Foreskin keratinocyte (primary cell): ENCODE measurements at places on chromosomes 11 and 22.

- DNase-seq: peak; percentile 23
Measured at GRCh38 chr11:128417607-128418324, 169.6 kb downstream of the ETS1 start.

DNA sequence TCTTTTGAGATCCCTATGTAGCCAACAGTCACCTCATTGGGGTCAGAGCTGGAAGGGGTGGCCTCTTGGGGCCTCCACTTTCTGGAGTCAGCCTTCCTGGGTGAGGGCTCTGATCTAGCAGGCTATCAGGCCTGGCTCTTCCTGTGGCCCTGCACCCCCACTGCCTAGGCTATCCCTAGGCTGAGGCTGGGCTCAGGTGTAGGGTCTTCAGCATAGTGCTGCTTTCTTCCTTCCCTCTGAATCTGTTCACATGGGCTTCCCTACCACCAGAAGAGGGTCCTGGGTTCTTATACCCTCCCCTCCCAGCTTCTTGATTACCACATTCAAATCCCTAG lies 456 bp upstream of the SPI1 start:
- DNase-seq: no peak

DNA sequence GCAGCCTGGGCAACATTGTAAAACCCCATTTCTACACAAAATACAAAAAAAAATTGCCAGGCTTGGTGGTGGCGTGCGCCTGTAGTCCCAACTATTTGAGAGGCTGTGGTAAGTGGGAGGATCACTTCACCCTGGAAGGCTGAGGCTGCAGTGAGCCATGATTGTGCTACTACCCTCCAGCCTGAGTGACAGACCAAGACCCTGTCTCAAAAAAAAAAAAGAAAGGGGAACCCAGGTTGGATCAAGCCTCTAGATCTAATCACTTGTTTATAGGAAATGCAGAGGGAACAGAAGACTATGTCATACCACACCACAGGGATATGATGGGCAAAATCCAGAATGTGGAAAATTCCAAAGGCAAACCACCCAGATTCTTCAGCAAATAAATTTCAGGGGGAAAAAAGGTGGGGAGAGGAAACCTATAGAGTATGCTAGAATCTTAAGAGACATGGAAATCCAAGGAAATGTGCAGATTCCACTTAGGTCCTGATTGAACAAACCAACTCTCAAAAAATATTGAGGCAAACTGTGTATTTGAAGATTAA lies 16.5 kb upstream of the MALAT1 start:
- no peak for DNase-seq

GRCh38 chr11:112793416-112793815 lies 167.8 kb upstream of the NCAM1 start:
- peak; percentile 21 for DNase-seq

- DNase-seq: peak; percentile 94
Measured at GRCh38 chr11:65492637-65493366, 6.0 kb upstream of the MALAT1 start.

DNA sequence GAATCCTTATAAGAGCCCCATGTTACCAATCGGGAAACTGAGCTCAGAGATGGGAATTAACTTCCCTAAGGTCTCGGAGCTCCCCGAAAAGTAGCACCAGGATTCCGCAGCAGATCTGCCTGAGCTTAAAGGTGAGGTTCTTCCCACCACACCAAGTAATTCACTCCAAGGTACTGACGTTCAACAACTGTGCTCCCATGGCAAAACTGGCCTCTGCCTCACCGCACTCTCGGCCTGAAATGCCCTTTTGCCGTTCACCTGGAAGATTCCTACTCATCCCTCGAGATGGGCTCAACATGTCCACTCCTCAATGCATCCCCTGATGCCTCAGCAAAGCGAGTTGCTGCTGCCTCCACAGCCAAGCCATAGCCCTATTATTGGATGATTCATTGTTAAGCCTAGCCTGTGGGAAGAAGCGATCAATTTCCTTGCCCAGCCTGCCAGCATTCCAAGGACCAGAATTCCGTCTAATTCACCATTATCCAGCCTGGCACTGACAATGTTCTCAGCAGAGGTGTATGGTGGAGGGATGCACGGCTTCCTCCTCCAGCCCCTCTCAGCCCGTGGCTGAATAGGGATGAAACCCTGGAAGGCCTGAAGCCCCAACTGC lies 4.2 kb downstream of the PLAAT3 start:
- DNase-seq: no peak

DNA sequence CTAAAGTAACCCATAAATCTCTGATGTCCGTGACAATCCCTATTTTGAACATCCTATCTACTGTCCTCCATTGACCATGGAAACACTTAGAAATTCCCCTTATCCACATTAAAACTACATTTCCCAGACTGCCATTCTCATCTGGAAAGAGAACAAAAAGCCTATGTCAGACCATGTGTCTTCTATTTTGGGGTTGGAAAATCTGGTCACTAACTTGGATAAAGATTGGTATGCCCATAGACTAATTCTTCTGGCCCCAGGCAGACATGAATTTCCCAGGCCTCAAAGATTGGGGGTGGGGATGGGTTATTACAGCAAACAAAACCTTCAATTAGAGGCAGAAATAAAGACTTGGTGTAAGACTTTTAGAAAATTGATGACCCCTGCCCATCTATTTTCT lies 30.9 kb upstream of the CREB3L1 start:
- DNase-seq: no peak

GRCh38 chr11:127531167-127531566 lies 530.6 kb upstream of the KIRREL3 start:
- no peak for DNase-seq

GRCh38 chr11:12835286-12835685 lies 161.1 kb downstream of the TEAD1 start:
- no peak for DNase-seq

- no peak for DNase-seq
Measured at GRCh38 chr11:31267720-31268119, 101.8 kb downstream of the DCDC1 start.

GRCh38 chr11:104279587-104279986 lies 115.6 kb upstream of the PDGFD start:
- DNase-seq: no peak

DNA sequence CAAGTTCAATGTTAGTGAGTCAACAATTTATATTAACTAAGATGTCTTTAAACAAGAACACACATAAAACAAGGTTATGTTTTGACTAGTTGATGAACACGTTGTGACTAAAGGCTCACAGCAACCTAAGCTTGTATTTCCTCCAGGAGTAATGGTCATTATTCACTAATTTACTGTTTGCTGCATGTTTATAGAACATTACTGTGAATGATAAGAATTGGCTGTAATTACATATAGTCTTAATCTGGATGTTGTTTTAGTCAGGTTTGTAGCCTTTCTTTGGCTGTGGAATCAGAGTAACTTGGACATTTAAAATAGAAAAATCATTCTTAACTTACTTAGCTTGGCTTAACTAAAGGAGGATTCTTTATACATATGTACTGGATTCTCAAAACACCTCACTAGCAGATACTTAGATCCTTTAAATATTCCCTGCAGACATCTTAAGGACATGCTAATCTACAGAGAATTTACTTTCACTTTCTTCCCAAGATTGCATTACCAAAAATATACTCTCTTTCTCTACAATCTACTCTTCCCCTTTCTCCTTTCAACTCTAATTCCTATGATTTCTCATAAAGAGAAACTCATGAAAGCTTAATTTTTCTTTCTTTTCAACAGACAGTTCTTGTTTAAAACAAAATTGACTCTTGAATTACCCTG lies 319.7 kb upstream of the CTSC start:
- DNase-seq: peak; percentile 25

- DNase-seq: no peak
Measured at GRCh38 chr22:40603088-40603605, 33.4 kb downstream of the MRTFA start.

GRCh38 chr11:112096194-112096593 lies 9.5 kb downstream of the SDHD start:
- DNase-seq: no peak

- no peak for DNase-seq
Measured at GRCh38 chr11:120704256-120704750, 192.8 kb downstream of the GRIK4 start.

DNA sequence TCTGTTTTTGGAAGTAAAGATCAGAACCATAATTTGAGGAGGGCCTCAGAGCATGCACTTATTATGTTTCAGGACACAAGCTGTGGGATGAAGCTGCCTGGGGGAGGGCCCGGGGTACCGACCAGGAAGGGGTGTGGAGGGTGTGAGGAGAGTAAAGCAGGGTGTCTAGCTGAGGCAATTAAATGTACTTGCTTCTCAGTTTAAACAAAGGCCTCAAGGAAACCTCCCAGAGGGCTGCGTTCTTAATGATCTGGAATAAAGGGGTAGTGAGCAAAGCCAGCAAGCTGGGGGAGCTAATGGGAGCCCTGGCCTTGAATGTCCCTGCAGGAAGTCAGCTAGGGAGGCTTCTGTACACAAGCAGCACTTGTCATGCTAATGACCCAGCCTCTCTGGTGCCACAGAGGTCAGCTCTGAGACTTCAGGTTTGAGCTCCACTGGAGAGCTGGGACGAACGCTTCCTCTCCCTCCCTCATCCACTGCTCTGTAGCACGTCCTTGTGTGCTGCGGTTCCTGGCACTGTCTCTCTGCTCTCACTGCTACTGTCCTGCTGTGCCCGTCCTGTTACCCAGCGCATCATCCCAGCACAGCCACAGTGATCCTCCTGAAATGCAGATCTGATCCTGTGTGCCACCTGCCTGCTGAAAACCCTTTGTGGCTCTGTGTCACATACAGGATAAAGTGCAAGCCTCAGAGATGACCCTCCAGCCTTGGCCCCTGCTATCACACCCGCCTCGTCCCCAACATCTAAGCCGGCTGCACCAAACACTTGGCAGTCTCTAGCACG lies 159.7 kb downstream of the DBX1 start:
- no peak for DNase-seq

- DNase-seq: no peak
Measured at GRCh38 chr11:11537372-11537771, 84.4 kb downstream of the GALNT18 start.

GRCh38 chr11:112166562-112166961 lies 610 bp upstream of the TEX12 start:
- DNase-seq: peak; percentile 77

GRCh38 chr11:19988598-19988997 lies 171.7 kb downstream of the DBX1 start:
- DNase-seq: peak; percentile 47

- DNase-seq: no peak
Measured at GRCh38 chr11:133521502-133521901, 10.8 kb downstream of the OPCML start.

- DNase-seq: no peak
Measured at GRCh38 chr11:19938169-19938856, 222.0 kb downstream of the DBX1 start.

DNA sequence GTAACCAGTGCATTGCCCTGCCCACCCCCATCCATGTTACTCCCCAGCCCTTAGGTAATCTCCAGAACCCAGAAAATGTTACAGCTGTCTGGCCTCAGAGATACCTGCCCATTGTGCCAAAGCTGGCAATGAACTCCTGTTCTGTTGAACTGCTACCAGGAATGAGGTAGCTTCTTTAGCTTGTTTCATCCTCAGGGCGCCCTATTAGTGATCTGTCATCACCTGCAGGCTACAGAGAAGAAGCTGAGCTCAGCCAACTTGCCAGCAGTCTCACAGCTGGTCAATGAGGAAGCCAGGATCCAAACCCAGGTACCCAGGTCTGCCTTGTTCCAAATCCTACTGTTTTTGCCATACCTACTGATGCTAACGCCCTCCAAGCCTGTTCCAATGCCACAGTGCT lies 88.7 kb downstream of the GALNT18 start:
- no peak for DNase-seq

GRCh38 chr22:22702237-22703202 lies 58.1 kb downstream of the GGTLC2 start:
- DNase-seq: no peak

- no peak for DNase-seq
Measured at GRCh38 chr11:1463056-1463455, 23.5 kb downstream of the MOB2 start.

DNA sequence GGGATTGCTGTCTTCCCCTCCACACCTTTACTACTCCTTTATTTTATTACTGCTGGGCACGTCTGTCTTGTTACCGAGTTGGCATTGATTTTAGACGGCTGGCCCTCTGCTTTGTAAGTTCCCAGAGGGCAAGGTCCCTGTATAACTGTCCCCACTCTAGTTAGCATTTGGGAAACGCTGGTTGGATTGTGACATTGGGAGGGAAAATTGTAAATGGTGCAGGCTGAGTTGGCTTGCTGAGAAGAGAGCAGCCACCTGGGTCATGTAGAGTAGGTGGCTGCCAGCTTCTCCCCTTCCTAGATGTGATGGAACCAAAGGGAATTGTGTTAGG lies 1.7 kb downstream of the TAB1 start:
- no peak for DNase-seq

- no peak for DNase-seq
Measured at GRCh38 chr22:23274891-23275694, 94.8 kb downstream of the BCR start.

GRCh38 chr22:45009606-45010531 lies at the start of gene PHF21B:
Gene PHF21B, minus strand, starts transcription at chr22:45010005. Its CDS starts 456 bp downstream, at chr22:45009549.
- peak; percentile 18 for DNase-seq

- DNase-seq: no peak
Measured at GRCh38 chr22:34526681-34527080, 539.3 kb upstream of the ISX start.

DNA sequence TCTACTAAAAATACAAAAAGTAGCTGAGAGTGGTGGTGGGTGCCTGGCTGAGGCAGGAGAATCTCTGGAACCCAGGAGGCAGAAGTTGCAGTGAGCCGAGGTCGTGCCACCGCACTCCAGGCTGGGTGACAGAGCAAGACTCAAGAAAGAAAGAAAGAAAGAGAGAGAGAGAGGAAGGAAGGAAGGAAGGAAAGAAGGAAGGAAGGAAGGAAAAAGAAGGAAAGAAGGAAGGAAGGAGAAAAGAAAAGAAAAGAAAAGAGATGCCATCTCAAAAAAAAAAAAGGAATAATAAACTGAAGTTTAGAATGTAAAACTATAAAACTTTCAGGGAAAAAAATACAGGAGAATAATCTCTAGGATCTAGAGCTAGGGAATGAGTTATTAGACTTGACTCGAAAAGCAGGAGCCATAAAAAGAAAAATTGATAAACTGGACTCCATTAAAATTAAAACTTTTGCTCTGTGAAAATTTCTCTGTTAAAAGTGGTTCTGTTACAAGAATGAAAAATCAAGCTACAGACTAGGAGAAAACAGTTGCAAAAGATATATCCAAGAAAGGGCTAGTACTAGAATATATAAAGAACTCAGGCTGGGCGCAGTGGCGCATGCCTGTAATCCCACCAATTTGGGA lies 13.4 kb upstream of the SEPTIN5 start:
- no peak for DNase-seq

- no peak for DNase-seq
Measured at GRCh38 chr11:75198278-75198973, 42.1 kb upstream of the TPBGL start.

DNA sequence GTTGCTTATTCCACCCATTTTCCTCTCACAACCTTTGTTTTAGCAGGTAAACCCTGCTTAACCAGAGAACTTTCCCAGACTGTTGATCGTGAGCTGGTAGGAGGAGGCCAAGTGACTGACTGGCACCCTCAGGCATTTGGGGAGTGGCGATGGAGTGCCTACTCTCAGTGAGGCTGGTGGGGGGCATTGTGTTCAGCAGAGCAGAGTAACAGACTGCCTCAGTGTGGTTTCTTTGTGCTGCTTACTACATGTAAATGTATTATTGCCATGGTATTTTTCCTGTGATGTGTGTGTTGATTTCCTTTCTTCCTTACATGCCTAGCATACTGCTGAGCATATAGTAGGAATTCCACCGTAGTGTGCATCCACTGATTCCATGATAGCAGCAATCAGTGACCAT lies 2.6 kb downstream of the MARK2 start:
- DNase-seq: peak; percentile 68
